ENCODE measurements at places on chromosomes 1 and 21. TPM values are rescaled to one million over a fixed set of nuclear protein-coding genes. Genes with fewer than 3 reads are reported as not detected.

Gene CATSPERE
- 0.06 TPM for total RNA-seq

Gene KCNK2
- total RNA-seq, result not detected

Gene TEKT2
- 0.15 TPM for total RNA-seq

Gene OR2T11
- not detected for total RNA-seq

Gene PTGFR
- not detected for total RNA-seq

Gene ZNF678
- total RNA-seq, result 14.7 TPM

Gene AMPD1
- total RNA-seq, result not detected

Gene TNFSF4
- total RNA-seq, result 0.15 TPM

Gene ERICH3
- not detected for total RNA-seq

Gene GSTM1
- total RNA-seq, result not detected

Gene ST3GAL3
- 6.9 TPM for total RNA-seq

Gene MLLT11
- 15.7 TPM for total RNA-seq

Gene TDRD5
- total RNA-seq, result not detected

Gene PCP4
- 15.8 TPM for total RNA-seq

Gene CHIA
- not detected for total RNA-seq

Gene IQCC
- total RNA-seq, result 6.1 TPM

Gene LCE2C
- total RNA-seq, result not detected

Gene IFI6
- total RNA-seq, result 5.8 TPM

Gene ASPM
- total RNA-seq, result 64.3 TPM

Gene LCE2A
- total RNA-seq, result not detected

Gene PRPF38A
- total RNA-seq, result 65.5 TPM

Gene CLDN14
- total RNA-seq, result not detected

Gene FAM131C
- not detected for total RNA-seq

Gene HFM1
- total RNA-seq, result 4.5 TPM

Gene PTAFR
- not detected for total RNA-seq

Gene OR2L13
- total RNA-seq, result not detected

Gene KLHDC8A
- not detected for total RNA-seq

Gene GJA9
- not detected for total RNA-seq

Gene LRRIQ3
- 0.81 TPM for total RNA-seq

Gene F13B
- total RNA-seq, result 0.16 TPM

Gene SELENBP1
- 10.4 TPM for total RNA-seq

Gene OTUD7B
- total RNA-seq, result 13.1 TPM

Gene ECM1
- 5.0 TPM for total RNA-seq

Gene TCHHL1
- not detected for total RNA-seq

Gene MYOG
- total RNA-seq, result 538 TPM

Gene CAPZA1
- 188 TPM for total RNA-seq

Gene BECN2
- total RNA-seq, result not detected

Gene MIXL1
- not detected for total RNA-seq

Gene PIK3C2B
- total RNA-seq, result 3.6 TPM

Gene LYPD8
- total RNA-seq, result 1.6 TPM

Gene IFNLR1
- total RNA-seq, result not detected

Gene C1QB
- not detected for total RNA-seq

Gene IGFN1
- not detected for total RNA-seq

Gene GSTM2
- 3.4 TPM for total RNA-seq

Gene CD1B
- total RNA-seq, result 0.13 TPM

Gene CTSE
- total RNA-seq, result not detected

Gene LRRC53
- total RNA-seq, result not detected

Gene GPR25
- total RNA-seq, result not detected

Gene GFI1
- 3.2 TPM for total RNA-seq

Gene TMEM53
- 2.3 TPM for total RNA-seq

Gene TRIM67
- not detected for total RNA-seq

Gene G0S2
- 1.8 TPM for total RNA-seq

Gene OLIG1
- 3.3 TPM for total RNA-seq

Gene LCA5L
- not detected for total RNA-seq

Gene ZNF697
- 7.6 TPM for total RNA-seq

Gene PALMD
- total RNA-seq, result 33.5 TPM

Gene RHD
- total RNA-seq, result not detected

Measured in SJCRH30 (cell line).